ENCODE measurements at places on chromosomes 2 and 18.

- DNase-seq = no peak
Measured at GRCh38 chr2:45102579-45103117, 93.4 kb upstream of the SIX2 start.

GRCh38 chr18:49086926-49087325, 136.2 kb upstream of the SMAD7 start:
- DNase-seq = no peak

DNA sequence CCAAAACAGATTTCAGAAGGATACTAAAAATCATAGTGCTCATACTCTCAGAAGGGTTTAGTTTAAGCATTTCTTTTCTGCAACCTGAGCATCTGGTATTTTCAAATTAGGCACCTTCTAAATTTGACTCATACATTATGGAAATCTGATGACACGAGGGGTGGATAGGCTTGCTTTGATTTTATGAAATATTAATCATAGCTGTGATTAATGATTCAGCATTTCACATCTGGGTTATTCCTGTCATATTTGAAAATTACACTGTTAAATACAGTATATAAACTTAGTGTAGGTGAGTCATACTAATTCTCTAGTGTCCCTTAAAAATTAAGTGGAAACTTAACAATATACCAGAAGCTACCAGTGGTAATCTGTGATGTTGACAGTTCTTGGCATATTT, 47.7 kb downstream of the MRPS9 start:
- no peak for DNase-seq

- DNase-seq = no peak
Measured at GRCh38 chr2:75071766-75072165, 113.3 kb downstream of the POLE4 start.

GRCh38 chr18:71784777-71785176, 759.4 kb downstream of the CBLN2 start:
- DNase-seq = no peak

DNA sequence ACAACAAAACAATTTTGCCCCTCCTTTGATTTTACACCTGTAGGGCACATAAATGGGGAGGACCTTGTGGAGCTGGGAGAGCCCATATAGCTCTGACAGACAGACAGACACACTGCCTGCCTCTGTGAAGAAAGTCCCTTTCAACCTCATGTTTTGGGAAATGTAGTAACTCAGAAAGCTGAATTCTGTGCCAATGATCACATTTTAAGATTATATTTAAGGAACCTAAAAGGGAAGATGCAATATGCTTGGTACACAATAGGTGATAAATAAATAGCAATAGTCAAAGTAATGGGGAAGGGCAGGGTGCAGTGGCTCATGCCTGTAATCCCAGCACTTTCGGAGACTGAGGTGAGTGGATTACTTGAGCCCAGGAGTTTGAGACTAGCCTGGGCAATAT, 446.4 kb upstream of the ID2 start:
- no peak for DNase-seq

GRCh38 chr2:118122594-118123281, 34.5 kb downstream of the INSIG2 start:
- DNase-seq = no peak

DNA sequence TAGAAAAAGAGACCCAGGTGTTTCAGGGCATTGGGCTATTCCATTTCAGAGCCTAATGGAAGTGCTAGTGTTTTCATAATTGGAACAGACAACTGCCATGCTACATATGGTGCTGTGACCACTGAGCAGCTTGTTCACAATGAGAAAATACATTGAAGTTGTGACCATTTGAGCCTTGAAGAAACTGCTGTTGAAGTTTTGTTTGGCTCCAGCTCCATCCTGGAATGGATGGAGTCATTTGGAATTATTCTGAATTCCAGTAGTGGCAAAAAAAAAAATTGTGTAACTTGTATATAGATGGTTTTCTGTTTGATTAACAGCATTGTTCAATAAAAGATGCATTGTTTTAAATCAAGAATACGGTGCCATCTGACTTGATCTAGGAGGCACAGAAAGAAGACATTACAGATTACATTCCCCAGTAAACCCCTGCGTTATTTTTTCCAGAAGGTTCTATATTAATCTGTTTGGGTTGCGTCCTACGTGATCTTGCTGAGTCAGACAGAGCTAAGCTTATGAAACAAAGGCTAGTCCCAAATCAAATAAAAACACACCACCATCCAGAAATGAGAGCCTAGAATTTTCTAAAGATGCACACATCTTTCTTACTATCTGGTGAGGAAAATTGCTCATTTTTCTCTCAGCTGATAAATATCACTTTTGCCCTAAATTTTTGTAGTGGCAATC, 19.2 kb downstream of the FMNL2 start:
- no peak for DNase-seq

Data from RKO (cell line).